ENCODE measurements at places on chromosomes 6 and 20.

DNA sequence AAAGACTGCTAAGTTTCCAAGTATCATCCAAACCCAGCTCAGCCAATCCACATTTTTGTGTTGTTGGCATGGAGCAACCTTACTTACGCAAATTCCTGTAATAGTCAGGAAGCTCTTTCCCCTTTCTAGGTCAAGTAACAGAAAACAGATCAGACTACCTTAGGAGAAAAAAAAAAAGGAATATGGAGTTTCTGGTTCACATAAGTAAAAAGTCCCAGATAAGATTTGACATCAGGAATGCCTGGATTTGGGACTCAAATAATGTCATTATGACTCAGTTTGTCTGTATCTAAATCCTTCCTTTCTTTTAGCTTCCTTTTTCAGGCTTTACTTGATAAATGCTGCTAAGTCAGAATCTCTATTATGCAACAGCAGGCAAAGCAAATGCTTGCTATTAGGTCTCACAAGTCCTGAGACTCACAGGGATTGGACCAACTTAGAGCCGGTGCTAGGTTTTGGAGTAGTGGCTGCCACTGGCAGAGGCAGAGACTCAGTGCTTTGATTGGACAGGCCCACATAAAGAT lies 44.5 kb downstream of the NCOA7 start:
- DNase-seq: no peak

DNA sequence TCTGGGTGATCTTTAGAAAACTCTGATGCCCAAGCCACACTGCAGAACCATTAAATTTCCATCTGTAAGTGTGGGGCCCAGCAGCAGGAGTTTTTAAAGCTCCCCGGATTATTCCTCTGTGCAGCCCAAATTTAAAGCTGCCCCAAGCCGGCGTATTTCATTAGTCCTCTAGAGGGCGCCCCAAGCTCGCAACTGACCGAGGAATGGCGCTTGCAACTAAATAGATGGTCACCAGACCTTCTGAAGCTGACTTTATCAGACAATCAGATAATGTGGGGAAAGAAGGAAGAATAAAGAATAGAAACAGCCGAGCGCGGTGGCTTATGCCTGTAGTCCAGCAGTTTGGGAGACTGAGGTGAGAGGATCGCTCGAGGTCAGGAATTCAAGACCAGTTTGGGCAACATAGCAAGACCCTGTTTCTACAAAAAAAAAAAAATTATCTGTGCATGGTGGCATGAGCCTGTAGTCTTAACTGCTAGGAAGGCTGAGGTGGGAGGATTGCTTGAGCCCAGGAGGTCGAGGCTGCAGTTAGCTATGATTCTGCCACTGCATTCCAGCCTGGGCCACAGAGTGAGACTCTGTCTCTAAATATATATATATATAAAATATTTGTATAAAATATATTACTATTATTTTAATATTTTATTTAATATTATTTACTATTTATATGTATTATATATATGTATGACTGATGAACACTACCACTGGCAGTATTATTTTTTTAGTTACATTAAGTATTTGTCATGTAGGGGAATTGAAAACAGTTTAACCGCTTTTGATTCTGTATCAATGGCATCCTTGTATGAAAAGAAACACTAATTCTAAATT lies 56.0 kb downstream of the OTOR start:
- DNase-seq: peak; percentile 66

GRCh38 chr6:99434702-99435530 lies 9.8 kb upstream of the PNISR start:
- DNase-seq: no peak

DNA sequence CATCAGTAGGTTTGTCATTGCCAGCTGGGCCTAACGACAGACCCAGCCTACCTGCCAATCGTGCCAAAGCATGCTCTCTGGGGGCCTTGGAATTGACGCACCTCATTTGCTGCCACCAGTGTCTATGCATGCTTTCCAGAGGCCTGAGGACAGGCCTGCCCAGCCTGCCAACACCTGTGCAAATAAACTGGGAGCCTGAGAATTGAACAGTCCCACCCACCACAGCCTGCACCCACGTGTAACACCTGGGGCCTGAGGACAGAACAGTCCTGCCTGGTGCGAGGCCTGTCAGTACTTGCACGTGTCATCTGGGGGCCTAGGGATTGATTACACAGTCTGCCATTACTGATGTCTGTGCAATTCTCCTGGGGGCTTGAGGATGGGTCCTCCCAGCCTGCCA lies 6.2 kb upstream of the RNF217 start:
- DNase-seq: no peak

GRCh38 chr6:11615214-11615602 lies 77.7 kb downstream of the TMEM170B start:
- no peak for DNase-seq

GRCh38 chr20:23955896-23956295 lies 32.7 kb downstream of the GGTLC1 start:
- no peak for DNase-seq

GRCh38 chr20:41261260-41261659 lies 56.3 kb downstream of the ZHX3 start:
- DNase-seq: no peak

DNA sequence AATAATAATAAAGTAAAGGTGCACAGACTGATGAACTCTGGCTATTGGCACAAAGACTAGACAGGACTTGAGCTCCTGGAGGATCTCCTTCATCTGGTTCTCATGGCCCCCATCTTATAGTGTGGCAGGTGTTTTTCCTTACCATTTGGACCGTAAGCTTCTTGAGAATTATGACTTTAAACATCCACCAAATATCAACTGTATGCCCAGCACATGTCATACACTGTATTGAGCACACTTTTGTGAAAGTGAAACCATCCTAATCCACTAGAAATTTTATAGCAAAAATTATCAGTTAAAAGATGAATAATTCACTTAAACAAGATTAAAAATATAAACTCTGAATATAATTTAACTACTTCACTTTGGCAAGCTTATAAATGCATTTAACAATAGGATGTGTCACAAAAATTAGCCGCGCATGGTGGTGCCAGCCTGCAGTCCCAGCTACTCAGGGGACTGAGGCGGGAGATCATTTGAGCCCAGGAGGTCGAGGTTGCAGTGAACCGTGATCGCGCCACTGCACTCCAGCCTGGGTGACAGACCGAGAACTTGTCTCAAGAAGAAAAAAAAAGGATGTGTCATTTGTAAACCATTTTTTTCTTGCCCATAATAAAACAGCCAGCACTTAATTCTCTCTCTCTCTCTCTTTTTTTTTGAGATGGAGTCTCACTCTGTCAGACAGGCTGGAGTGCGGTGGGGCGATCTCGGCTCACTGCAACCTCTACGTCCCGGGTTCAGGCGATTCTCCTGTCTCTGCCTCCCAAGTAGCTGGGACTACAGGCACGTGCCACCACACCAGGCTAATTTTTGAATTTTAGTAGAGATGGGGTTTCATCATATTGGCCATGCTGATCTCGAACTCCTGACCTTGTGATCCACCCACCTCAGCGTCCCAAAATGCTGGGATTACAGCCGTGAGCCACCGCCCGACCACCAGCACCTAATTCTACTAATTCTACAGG lies 9.1 kb downstream of the HIVEP2 start:
- no peak for DNase-seq

DNA sequence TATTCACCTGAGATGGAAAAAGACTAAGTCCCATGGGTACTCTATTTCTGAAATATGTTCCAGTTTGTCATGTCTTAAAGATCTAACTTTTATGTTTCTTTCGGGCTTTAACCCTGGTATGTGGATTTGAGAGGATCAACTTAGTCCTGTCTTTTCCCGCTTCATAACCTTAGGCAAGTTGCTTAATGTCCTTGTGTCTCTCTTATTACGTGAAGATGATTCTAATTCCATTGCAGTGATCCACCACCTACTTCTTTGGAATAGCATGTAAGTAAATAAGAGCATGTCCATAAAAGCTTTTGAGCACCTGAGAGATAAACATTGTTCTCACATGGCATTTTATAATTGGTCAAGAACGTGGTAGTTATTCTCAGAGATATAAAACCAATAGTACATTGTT lies 23.0 kb downstream of the SPTLC3 start:
- DNase-seq: no peak

GRCh38 chr6:21431526-21431925 lies 162.0 kb upstream of the SOX4 start:
- DNase-seq: no peak

DNA sequence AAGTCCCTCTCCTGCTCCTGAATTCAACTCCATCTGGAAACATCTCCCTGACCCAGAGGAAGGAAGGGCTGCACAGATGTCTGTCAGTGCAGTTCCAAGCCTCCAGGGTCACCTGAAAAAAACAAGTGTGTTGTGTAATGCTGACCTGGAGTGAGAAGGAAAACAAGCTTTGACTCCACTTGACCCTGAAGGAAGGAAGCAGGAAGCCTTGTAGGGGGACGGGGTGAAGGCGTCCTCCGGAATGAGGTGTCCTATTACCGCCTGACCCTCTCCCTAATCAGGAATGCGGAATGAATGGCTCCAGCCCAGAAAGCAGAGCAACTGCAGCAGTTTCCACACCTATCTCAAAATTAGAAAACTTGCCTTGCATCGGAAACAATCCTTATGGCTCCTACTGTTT lies 13.9 kb upstream of the ADGRF5 start:
- peak; percentile 54 for DNase-seq

DNA sequence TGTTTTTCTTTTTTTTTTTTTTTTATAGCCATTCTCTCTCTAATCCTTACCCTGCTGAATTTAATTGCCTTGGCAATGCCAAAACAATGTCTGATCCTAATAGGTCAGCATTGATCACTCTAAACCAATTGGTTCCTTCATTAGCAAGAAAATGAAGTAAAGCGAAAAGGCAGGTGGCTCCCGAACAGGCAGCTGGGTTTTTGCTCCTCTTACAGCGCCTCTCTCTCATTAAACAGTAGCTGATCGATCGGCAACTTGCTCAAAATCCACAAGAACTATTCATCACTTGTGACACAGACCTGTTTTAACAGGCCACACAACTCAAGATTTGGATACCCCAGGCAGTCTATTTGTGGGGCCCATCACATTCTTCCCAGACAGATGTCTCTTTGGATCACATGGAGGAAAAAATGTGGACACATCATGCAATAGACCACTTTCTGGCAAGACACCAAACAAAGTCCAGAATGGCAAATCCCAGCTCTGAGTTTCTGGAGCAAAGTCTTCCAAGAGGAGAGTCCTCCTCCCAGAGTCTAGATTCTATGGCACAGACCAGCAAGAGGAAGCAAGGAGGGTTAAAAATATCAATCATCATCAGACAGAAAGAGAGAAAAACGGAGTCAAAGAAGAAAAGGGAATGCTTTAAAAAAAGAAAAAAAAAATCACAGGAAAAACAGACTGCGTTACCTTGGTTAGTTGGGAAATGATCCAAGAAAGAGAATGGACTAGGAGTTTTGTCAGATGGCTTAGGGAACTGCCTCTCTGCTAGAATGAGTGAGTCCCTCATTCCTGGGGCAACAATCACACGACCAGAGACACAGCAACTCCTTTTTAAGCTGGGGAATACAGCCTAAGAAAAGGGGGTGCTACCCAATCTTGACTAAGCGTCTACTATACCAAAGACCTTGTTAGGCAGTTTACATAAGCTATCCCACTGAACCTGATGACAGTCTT lies 247.8 kb downstream of the BTBD9 start:
- no peak for DNase-seq

DNA sequence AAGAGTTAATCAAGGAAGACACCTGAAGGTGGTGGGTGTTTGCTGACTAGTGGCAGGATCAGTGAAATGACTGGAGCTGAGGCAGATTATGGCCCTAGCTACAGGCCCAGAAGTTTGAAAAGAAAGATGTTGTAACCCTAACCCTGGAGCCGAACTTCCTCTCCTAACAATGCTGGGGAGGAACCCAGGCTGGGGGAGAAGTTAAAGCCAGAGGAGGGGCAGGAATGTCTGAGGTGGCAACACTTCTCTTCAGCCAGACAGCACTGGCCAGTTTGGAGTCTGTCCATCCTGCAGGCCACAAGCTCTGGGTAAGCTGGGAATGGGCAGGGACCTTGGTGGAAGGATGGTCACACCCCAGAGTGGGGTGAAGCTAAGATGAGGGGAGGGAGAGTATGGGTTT lies at the start of gene LST1:
Gene LST1 (plus strand): TSS at position 270 of the 400 bp plus-strand sequence. CDS start 1,023 bp downstream, outside the sequence.
- no peak for DNase-seq
